ENCODE measurements at places on chromosomes 4 and X.

DNA sequence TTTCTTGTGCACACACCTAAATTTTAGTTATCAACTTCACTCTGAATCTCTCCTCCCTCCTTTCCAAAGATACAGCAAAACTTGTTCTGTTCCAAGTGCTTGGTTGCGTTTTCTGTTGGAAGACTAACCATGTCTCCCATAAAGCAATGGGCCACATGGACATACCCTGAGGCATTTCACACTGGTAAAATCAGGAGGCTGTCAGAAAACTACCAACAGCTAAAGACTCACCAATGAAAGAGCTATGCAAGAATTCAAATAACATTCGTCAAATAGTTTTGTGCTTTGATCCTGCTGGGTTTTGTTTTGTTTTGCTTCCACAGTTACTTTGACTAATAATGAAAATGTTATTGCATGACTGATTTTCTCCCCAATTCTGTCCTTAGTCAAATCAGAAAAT, 46.0 kb downstream of the PHEX start:
- no peak for DNase-seq

- DNase-seq, result no peak
Observed at GRCh38 chr4:134132086-134132783, 69.4 kb downstream of the PABPC4L start.

GRCh38 chr4:3387154-3387942, 54.4 kb upstream of the HGFAC start:
- no peak for DNase-seq

GRCh38 chrX:20139966-20140365, 1.7 kb downstream of the EIF1AX start:
- DNase-seq, result no peak

- DNase-seq, result no peak
Observed at GRCh38 chr4:71857713-71858451, 74.0 kb upstream of the GC start.

- DNase-seq, result no peak
Observed at GRCh38 chrX:1661048-1661921, 46.4 kb downstream of the ASMT start.

DNA sequence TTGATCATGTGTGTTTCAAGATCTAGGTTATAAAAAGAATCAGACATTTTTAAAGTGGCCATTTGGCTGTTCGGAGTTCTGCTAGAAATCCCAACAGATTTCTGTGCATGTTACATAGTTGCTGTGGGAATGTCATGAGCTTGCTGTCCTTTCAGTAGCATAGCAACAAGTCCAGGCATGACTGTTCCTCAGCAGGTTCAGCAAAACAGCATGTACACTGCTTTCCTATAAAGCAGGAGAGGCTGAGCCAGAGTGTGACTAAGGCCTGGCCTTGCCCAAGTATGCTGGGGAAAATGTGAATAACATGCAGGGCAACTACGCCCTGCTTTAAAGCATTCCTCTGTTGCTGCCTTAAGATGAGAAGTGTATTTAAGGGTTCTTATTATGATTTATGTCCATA, 217.1 kb upstream of the SMIM31 start:
- no peak for DNase-seq

DNA sequence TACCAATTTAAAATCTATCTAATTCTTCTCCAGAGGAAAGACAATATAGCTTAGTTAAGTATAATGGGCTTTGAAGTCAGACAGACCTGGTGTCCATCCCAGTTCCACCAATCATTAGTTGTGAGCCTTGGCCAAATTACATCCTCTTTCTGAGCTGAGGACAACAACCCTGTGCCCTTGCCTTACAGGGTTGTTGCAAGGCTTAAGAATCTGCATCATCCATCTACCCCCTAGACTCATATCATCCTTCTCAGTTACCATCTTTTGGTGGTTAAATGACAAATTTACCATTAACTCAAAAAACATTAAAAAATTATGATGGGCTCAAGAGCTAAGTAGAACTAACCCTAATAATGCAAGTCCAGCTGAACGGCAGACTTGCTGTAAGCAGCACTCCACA, 51.6 kb downstream of the NAP1L5 start:
- DNase-seq, result no peak

DNA sequence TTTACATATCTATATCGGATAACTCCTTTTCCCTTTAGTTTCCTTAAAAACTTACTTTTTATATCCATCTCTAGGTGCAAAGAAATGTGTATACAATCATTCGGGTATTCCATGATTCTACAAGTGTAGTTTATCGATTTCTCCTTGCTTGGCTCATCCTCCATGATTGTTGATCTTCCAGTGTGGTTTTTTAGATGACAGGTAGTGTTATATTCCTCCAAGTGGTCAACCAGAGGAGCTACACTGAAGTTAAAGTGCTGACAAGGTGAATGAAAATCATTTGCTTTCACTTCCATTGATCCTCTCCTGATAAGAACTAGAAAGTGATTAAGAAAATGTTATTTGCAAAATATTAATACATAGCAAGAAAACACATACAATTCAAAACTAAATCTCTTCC, 38.5 kb downstream of the TMEM156 start:
- DNase-seq, result no peak

DNA sequence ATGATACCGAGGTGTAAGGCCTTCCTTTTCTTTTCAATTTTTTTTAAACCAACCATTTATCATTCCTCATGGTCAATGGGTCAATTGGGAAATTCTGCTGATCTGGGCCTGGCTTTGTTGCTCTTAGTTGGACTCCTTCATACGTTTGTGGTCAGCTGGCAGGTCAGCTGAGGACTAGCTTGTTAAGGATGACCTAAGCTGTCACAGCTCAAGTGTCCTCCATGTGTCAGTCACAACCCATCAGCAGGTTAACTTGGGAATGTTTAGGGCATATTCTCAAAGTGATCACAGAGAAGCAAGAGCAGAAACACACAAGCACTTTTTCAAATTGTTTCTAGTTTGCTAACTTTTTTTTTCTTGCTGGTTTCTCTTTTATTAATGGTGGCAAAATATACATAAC, 117.4 kb upstream of the MAB21L2 start:
- DNase-seq, result no peak

- no peak for DNase-seq
Observed at GRCh38 chr4:38015886-38016515, 55.8 kb downstream of the PTTG2 start.

DNA sequence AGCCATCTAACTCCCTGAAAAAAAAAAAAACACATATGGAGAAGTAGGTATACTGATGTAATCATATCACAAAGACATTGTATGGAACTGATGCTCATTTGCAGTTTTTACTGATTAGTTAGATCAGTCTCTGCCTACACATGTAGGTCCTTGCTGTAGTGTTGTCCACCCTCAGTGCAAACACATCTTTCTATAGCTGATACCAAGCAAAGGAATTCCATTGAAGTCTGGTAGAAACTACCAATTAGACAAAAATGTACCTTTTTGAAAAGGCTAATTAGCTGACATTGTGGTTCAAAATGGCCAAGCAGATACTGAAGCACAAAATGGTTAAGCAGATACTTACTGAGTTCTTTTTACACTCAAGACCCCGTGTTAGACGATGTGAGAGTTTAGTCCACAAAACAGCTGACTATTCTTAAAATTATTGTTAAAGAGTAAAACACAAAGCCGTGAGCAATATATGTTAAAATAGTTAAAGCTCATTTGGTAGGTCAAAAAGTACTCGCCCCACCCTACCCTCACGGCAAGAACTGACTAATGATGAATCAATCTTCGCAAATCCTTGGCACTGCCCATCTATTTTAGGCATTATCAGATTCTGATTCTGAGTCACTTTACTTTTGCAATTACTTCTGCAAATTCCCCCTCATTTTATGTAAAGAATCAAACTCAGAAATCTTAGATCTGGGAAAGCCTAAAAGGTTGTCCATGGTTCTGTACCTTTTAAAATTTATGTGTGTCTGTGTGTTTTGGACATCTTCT, 40.4 kb downstream of the COL4A6 start:
- DNase-seq, result no peak

- no peak for DNase-seq
Observed at GRCh38 chr4:159639671-159640323, 536.9 kb downstream of the RAPGEF2 start.

DNA sequence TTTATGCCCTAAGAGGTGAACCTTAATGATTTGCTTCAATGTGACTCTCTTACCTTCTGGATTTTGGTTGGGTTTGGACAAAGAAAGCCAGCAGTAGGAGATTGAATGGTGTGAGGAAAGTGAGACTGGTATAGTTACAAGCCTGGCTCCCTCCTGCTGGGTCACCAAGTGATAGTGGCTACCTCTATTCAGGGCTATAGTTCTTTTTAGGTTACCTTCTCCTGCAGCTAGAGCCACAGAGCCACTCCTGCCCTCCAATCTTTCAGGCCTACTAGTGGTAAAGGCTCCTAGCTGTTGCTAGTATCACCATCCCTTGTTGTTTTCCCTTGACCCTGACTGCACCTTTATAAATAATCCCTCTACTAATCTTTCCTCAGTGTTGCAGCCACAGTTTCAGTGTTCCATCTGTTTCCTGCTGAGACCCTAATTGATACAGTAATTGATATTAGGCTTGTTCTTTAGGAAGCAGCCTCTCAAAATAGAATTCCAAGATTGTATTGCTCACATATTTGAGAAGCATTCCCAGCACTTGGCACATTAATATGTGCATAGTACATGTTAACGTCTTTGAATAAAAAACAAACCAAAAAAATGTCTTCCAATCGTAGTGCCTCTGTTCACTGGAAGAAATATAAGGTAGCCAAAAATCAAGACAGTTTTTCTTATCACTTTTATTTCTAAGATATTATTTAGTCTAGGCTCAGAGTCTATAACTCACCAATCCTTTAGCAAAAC, 82.3 kb downstream of the SRPX start:
- DNase-seq, result no peak

- peak; percentile 86 for DNase-seq
Observed at GRCh38 chr4:56958111-56958517, 19.3 kb downstream of the NOA1 start.

GRCh38 chrX:15158350-15158735, 111.5 kb downstream of the ASB9 start:
- no peak for DNase-seq

DNA sequence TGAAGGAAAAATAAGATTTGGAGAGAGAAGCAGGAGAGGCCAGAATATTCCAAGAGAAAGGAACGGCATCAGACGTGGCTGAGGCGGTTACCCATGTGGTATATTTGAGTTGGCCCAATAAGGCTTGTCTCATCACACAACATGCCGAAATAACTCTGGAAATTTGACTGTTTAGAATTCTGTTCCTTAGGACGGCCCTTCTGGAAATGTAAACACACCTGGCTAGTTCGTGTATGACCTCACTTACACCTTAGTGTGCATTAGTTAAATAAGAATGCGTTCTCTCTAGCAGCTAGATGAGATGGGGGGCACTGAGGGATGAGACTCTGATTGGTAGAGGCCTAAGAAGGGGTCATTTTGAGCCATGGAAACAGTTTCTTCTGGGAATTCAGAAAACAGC, 33.2 kb upstream of the PLAC1 start:
- no peak for DNase-seq

DNA sequence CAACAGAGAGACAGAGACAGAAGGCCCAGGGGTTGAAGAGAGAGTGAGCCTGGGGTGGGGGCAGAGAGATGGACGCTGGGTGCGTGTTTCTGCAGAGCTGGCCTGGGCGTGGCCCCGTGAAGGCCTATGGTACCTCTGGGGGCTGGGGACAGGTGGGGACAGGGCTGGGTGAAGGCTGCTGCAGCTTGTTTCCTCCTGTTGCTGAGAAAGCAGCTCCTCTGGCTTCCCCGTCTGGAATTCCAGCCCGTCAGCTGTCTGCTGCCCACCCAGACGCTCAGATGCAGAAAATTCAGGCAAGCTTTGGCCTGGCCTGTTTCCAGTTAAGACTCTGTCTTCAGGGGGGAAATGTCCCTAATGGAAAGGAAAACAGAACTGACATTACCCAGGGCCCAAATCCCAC, 76.8 kb upstream of the PSAPL1 start:
- DNase-seq, result no peak

DNA sequence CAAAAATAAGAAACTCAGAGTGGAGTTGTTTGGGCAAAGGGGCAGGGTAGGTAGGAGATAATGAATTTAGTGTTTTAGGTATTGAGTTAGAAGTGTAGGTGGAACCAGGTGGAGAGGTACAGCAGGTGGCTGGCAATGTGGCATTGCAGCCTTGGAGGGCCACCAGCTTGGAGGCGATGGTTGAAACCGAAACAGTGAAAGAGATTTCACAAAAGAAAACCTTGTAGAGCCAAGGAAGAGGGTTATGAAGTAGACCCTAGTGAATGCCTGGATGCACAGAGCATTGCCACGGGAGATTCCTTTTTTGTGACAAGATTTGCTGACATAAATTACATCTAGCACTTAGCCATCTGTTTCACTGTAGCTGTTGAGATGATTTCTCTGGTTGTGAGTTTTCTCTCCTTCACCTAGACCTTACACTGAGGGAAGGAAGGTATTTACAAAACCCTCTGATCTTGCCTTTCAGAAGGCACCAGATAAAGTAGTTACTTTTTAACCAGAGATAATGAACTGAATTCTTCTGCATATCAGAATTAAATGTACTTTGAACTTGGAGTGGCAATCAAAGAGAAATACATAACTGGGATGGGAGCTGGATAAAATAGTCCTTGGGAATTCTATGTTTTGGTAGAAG, 104.1 kb upstream of the CASK start:
- DNase-seq, result no peak

DNA sequence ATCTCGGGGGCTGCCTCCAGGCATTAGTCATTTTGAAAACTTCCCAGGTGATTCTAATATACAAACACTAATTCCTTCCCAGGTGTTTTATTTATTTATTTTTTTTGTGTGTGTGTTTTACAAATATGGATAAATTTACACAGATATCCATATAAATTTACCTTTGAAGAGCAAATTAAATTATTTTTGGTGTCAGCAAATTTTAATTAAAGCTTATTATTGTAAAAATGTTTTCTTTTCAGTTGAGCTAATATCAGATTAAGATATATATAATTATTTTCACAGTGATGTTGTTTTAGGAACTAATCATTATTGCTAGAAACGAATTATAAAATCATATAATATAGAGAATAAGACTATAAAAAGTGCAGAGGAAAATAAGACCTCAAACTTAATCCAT, 62.0 kb upstream of the FREM3 start:
- DNase-seq, result no peak

GRCh38 chr4:82886147-82886942, 4.6 kb downstream of the SEC31A start:
- DNase-seq, result no peak
